Right cardiac atrium (tissue), 5 donors: ENCODE measurements at places on chromosomes 5 and 9. TPM values are rescaled to one million over a fixed set of nuclear protein-coding genes. Genes with fewer than 3 reads are reported as not detected.

Gene UAP1L1
- 10.1 TPM for polyA plus RNA-seq

Gene EPB41L4A
- polyA plus RNA-seq = 9.2 TPM

Gene ZNF367
- 0.86 TPM for polyA plus RNA-seq

Gene C5orf58
- 0.68 TPM for polyA plus RNA-seq

Gene SPINK7
- polyA plus RNA-seq = not detected

Gene SPATA31C1
- polyA plus RNA-seq = not detected
